ENCODE measurements at places on chromosomes 16 and 17. TPM values are rescaled to one million over a fixed set of nuclear protein-coding genes. Genes with fewer than 3 reads are reported as not detected.

Gene DNAH17
- not detected for total RNA-seq

Gene KCNH4
- total RNA-seq, result 0.19 TPM

Gene KLHL10
- total RNA-seq, result 2.8 TPM

Gene ASPHD1
- not detected for total RNA-seq

Gene PPY
- not detected for total RNA-seq

Gene AGRP
- not detected for total RNA-seq

Gene GPR179
- total RNA-seq, result not detected

Gene CETP
- total RNA-seq, result 0.19 TPM

Gene ASGR2
- total RNA-seq, result 0.42 TPM

GRCh38 chr17:80374039-80374731 lies 40.8 kb upstream of the ENDOV start:
- DNase-seq, result no peak

DNA sequence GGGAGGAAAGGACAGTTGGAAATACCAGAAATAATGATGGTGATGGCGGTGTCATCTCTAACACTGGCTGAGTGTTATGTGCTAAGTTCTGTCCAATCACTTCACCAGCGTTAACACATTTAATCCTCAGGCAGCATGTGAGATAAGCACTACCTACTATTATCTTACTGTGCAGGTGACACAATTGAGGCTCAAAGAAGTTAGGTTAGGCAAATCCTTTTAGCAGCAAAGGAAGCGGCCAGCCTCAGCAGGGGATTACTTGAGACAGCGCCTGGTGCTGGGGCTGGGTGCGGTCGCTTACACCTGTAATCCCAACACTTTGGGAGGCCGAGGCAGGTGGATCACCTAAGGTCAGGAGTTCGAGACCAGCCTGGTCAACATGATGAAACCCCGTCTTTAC lies 18.7 kb upstream of the DHX8 start:
- no peak for DNase-seq

GRCh38 chr17:10155371-10156076 lies 42.9 kb downstream of the GAS7 start:
- DNase-seq, result no peak

DNA sequence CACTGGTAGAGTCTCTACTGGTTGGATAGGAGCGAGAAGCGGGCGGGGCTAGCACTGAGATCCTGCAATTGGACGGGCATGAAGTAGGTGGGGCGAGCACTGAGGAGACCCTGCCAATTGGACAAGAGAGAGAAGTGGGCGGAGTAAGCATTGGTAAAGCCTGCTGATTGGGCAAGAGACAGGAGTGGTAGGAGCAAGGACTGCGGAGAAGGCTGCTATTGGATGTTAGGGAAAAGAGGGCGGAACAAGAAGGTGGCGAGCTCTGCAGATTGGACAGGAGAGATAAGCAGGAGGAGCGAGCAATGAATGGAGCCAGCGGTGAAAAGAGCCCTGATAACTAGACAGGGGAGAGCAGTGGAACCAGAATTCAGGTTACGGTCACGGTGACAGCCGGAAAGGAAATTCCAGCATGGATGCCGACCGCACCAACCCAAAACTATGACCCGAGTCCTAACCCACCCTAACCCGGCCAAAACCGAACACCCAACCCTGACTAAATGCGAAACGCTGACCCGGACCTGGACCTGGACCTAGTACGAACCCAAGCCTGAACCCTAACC lies 4.8 kb downstream of the SCGB1C2 start:
- no peak for DNase-seq

- no peak for DNase-seq
Measured at GRCh38 chr16:30368122-30368791, 2.0 kb downstream of the TBC1D10B start.

DNA sequence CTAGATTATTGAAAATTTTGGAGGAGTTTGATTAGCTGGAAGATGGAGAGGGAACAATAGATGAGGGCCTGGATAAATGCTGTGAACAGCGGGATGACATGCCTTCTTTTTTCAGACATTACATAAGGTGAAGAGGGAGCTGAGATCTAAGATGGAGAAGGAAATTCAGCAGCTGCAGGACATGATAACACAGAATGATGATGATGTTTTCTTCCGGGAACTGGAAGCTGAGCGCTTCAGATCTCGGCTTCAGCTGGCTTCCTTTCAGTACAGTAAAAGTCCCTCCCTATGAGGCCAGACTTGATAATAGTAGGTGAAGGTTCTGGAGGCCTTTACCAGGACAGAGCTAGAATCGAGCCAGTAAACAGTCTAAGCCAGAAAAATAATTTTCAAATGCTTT lies 30.7 kb downstream of the CEP95 start:
- DNase-seq, result no peak

GRCh38 chr16:78689536-78689935 lies 590.1 kb downstream of the WWOX start:
- no peak for DNase-seq

DNA sequence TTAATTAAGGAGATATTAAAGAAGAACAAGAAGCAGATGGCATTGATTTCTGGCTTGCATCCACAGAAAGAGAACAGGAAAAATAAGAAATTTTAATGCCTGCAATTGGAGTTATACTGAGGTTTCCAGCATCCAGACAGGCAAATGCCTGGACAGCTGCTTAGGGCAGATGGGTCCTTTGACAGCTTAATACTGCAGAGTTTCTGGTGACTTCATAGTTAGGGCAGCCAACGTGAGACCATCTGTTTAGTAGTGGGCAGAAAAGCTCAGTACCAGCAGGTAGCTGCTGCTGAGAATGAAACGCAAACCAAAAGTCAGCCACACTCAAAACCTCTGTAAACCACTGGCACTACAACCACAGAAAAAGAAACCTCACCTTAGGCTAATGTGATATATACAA lies 109.8 kb downstream of the CDK5R1 start:
- DNase-seq, result no peak

- DNase-seq, result no peak
Measured at GRCh38 chr17:5364156-5364555, 55.3 kb downstream of the NUP88 start.

- no peak for DNase-seq
Measured at GRCh38 chr17:79325709-79326430, 251.2 kb downstream of the ENGASE start.

GRCh38 chr17:76588182-76588581 lies 2.5 kb upstream of the ST6GALNAC2 start:
- DNase-seq, result no peak

DNA sequence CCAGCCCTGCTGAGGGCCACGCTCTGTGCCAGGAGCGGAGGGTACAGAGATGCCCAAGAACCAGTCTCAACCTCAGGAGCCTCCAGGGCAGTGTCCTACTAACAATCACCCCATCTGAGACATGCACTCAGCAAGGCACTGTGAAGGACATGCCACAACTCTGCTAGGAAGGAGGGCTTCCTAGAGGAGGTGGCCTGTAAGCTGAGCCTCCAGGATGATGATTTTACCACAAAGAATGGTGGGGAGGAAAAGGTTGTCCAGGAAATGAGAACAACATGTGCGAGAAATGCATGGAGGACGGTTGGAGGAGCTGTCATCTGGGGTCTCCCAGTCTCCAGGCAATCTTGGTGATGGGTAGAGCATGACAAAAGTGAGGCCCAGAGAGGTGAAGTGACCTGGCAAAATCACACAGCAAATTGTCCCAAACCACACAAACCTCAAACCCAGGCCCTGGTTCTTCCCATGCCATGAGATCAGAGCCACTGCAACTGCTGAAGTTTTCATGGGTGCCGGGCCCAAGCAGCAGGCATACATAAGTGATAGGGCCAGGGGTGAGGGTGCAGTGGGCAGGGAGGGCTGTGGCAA lies 30.5 kb downstream of the CNGB1 start:
- no peak for DNase-seq

DNA sequence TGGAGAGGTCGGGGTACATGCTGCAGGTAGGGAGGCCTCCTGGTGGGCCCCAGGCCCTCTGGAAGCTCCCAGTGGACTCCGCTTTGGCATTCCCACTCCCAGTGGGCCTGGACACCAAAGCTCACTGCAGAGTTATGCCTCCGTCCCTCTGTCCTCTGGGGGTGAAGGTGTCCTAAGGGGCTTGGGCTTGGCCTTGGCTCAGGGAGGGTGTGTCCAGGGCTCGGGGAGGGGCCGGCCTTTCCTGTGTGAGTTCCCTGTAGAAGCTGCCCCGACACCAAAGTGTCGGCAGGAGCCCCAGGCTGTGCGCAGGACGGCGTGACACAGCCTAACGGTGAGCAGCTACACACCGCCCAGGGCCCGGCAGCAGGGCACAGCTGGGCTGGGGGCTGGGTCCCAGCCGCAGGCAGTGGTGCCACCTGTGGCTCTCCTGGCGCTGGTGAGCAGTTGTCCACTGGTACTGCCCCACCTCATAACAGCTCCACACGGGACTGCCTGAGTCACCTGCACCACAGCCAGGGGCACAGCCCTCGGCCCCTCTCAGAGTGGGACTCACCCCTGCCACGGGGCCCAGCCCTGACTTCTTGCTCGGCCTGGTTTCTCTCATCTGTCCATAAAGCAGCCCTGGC lies 6.1 kb downstream of the TEPSIN start:
- no peak for DNase-seq

DNA sequence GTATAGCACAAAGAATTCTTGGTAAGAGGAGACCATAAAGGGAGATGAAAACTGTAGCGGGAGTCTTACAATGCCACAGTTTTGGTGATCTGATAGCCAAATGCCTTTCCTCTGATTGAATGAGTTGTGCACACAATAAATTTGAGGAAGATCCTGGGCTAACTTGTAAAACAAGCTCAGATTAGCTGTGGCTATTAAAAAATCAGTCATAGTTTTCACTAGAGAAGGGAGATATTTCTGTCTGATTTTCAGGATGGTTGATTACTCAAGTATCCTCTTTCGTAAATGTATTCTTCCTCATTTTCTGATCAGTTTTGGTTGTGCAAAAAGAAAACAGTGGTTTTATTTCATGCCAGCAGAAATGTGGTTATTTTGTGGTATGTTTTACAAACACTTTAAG lies 9.1 kb upstream of the METTL9 start:
- DNase-seq, result no peak
